Left lung (tissue), 14 donors: ENCODE measurements at places on chromosomes 7 and 10. TPM values are rescaled to one million over a fixed set of nuclear protein-coding genes. Genes with fewer than 3 reads are reported as not detected.

The ATOH7 gene
- not detected for total RNA-seq

The KLLN gene
- total RNA-seq = 0.65 TPM

The LBX1 gene
- total RNA-seq = 0.18 TPM

The MKI67 gene
- 21.5 TPM for total RNA-seq

The HTR5A gene
- total RNA-seq = not detected

The CALML3 gene
- total RNA-seq = not detected

The AKR1D1 gene
- total RNA-seq = not detected

The MSRB2 gene
- total RNA-seq = 28.0 TPM

The BMPER gene
- total RNA-seq = 7.4 TPM

The INA gene
- total RNA-seq = 0.08 TPM

The GIMAP2 gene
- total RNA-seq = 14.7 TPM
